NCI-H510A treated with DMSO at 0.1 percent for 48 hours (cell line): ENCODE measurements at places on chromosomes 6 and 20.

DNA sequence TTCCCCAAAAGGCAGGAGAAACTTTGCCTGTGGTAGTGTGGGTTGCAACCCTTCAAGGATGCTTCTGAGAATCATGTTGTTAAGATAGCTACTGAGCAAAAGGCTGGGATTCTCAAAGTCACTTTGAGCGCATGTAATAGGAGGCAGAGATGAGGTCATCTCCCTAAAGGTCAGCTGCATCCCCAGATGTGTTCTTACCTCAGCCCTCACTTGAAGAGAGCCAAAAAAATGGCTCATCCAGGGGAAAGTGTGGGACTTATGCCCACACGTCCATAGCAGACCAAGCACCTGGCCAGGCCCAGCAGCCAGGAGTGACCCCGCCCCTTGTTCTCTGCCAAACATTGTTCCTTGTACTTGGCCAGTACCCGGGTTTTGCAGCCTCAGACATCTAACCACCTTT lies 187.0 kb upstream of the BMP2 start:
- DNase-seq: no peak

DNA sequence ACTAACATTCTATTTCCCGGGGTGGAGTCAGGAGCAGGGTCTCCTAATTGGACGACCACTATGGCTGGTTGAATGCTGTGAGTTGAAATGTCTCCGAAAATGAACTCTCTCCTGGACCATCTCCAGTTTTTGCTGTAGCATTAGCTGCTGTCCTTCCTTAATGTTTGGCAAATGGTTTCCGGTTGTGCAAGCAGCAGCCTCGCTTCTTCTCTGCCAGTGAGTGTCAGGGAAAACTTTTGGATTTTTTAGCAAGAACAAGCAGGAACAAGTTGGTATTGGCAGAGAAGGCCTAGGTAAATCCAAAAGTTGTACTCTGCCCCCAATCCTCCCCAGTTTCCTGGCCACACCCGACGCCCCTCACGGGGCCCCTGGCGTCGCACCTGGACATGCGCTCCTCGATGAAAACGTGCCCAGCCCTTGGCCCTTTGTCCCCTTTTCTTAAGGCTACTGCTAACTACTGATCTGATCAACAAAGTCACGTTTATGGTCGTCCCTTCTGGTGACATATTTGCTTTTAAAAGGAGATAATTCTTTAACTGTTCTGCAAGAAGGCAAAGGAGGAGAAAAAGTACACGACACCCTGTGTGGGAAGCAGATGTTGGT lies 103.2 kb downstream of the ARMC2 start:
- DNase-seq: no peak

GRCh38 chr6:160102399-160102798 lies 19.2 kb upstream of the SLC22A1 start:
- DNase-seq: no peak

DNA sequence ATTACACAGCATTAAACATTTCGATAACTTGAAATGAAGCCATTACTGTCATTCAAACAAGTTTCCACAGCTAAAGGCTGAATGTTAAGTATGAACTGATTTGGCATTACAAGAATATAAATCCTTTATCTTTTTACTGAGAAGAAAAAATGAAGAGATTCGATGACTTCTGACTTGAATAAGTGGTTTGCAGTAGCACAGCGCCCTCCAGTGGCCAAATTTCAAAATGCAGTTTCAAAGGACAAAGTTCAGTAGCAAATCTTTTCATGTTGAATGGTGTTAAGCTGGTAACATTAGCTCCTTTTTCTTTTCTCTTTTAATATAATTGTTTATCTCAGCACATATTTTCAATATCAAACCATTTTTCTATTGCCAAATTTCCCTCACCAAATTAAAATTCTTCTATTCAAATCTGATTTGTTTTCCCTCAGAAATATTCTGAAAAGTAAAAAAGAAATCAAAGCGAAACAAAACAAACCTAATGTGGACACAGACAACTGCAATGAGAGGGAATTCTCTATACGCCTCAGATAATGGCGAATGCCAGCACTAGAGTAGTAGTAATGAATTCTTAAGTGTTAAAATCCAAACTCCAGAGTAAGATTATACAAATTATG lies 145.7 kb downstream of the BTBD9 start:
- DNase-seq: peak; percentile 83

GRCh38 chr6:50966532-50966931 lies 147.9 kb downstream of the TFAP2B start:
- DNase-seq: no peak

DNA sequence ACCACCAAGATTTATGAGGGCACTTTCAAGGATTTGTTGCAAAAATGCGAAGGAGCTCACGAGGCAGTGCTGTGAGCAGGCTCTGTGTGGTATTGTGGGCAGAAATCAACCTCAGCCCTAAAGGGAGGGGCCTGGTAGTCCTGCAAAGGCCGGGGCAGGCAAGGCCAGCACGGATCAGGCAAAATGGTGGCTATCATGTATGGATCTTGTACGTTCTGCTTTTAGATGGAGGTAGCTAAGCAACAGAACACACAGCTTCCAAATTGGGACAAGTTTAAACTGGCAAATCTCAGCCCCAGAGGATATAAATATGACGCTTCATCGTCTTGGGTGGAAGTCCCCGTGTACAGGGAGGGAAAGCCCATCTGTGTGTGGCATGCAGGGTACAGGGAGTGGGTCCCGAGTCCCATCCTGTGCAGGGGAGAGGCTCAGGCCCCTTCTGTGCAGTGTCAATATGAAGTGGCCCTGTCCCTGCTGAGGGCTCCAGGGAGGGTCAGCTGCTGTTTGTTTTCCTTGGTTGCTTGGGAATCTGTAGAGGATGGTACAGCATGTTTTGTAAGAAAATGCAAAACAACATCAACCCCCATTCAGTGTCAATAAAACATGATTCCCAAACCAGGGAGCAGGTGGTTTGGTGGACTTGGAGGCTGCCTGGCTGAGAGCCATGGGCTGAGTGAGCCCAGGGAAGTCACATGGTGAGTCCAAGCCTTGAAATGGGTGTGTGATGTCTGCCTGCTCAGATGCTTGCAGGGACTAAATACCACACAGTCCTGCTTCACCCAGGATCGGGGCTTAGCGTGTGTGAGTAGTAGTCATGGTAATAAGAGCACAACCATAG lies 113.0 kb downstream of the SYCP2 start:
- peak; percentile 80 for DNase-seq

DNA sequence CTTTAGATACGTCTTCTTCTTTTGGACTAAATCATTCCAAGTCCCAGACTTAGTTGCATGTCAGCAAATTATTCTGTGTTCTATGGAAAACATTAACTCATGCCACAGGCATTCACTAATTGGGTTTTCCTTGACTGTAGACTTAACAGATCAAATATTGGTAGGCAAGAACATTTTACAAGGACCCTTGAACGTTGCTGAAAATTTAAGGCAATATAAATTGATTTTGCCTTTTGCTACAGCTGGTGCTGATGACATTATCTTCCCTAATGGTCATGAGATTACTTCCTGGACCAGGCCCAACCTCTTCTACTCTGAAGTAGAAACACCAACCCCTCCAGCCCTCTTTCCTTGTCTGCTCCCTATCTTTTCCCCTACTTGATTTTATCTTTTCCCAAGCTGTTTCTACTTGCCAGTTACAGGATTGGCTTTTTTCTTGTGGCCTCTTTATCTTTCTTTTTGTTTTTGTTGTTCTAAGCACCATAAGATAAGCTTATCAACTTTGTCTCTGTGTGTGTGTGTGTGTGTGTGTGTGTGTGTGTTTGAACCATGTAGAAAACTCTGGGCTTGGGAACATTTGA lies 514.0 kb upstream of the SOX4 start:
- no peak for DNase-seq

DNA sequence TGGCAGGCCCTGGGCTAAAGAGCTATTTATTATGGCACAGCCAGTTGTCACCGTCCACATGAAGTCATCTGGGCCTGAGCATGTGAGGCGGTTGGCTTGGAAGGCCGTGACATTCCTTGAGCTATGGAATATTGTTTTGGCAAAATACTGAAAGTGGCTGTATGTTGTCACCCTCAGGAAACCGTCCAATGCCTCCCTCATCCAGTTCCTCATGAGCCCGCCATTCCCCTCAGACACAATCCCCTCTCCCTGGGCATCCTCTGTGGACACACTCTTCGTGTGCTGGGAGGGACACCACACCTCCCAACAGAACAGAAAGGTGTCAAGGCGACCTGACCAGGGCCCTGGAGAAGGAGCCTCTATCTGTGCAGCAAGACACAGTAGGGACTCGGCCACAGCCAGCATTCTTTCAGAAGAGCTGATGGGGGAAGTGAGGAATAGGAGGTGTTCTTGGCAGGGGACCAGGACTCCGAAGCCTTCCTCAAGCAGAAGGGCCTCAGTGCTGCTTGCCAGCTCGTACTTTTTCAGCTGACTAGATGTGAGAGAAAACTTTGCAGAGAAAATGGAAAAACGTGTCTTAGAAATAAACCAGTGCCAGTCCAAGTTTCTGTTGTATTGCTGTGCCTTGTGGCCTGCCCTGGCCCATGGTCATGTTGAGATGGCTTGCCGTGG lies 120.5 kb downstream of the SOD2 start:
- no peak for DNase-seq

- DNase-seq: no peak
Measured at GRCh38 chr6:139433631-139434419, 59.4 kb upstream of the CITED2 start.

DNA sequence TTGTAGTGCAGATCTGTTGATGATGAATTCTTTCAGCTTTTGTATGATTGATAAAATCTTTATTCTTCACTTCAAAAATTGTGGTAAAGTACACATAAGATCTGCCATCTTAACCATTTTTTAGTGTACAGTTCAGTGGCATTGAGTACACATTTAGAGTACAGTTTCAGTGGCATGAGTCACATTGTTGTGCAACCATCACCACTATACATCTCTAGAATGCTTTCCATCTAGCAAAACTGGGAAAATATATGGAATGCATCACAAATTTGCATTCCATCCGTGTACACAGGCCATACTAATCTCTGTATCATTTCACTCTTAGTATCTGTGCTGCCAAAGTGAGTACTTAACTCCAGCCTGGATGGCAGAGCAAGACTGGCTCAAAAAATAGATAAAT lies 28.7 kb downstream of the SIRPD start:
- no peak for DNase-seq

- DNase-seq: no peak
Measured at GRCh38 chr6:35086282-35086632, 54.9 kb downstream of the TCP11 start.

DNA sequence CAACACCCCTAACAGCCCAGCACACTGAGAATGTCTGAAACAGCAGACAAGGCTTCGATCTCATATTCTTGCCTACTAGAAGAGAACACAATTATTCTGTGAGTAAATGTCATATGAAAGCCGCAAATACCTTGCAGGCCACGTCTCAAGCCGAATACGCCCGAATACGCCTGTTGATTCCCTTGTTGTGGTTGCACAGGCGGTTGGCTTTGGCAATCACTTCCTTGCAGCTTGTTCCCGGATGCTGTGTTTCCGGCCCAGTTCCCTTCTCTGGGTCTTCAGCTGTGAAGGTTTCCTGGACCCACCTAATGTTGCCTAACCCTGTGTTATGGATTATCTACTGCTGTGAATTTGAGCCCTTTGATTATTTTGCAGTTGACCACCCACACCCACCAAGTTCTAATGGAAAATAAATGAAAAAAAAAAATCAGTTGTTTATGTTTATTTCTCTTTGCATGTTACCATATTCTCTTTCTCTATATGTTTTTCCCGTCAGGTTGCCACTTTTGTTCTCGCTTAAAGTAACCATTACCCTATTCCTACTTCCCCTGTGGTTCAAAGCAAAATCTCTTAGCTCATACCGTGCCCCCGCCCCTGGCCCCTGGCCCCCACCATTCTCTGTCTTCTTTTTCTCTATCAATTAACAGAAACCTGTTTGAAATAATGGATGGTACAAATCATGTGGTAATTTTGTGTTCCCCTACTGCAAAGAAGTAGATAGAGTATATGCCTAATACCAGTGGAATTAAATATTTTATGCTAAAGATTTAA lies 172.4 kb downstream of the ADGB start:
- no peak for DNase-seq

- DNase-seq: no peak
Measured at GRCh38 chr20:23193801-23194384, 107.8 kb upstream of the CD93 start.

DNA sequence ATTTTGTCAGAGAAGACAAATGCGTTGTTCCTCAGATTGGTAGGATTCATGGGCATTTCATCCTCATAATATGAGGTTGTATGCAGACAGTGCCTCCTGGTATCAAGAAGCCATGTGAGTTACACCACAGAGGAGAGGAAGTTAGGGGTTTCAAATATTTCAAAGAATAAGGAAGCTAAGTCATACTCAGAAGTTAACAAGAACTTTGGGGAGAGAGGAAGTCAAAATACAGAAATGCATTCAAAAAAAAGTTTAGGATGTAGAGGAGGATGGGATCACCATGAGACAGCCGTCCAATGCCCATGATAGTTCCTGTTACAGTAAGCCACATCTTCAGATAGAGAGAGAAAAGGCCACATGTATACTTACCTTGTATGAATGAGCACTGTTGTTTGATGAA lies 22.3 kb downstream of the HLA-DOB start:
- no peak for DNase-seq

DNA sequence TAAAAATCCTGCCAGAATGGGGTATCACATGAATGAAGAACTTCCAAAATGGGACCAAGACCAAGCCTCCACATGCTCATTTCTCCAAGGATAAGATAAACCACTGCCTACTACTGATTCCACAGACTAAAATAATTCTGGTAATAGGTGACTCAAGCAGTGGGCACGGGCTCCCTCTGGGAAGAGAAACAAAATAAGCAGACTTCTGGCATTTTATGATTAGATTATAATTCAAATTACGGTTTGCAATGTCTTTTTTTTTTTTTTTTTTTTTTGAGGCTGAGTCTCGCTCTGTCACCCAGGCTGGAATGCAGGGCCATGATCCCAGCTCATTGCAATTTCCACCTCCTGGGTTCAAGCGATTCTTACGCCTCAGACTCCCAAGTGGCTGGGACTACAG lies 16.0 kb downstream of the UQCC1 start:
- DNase-seq: no peak

GRCh38 chr6:136740050-136740974 lies 52.0 kb downstream of the MAP3K5 start:
- no peak for DNase-seq

GRCh38 chr6:56949925-56950495 lies 4.9 kb upstream of the BEND6 start:
- no peak for DNase-seq
